ENCODE measurements at places on chromosomes 12 and 14. TPM values are rescaled to one million over a fixed set of nuclear protein-coding genes. Genes with fewer than 3 reads are reported as not detected.
A peak's percentile ranks its signal among the peaks of the same experiment; 100 is the strongest.

The KLRG1 gene
- total RNA-seq, result 4.3 TPM

The GLT8D2 gene
- 0.40 TPM for total RNA-seq

GRCh38 chr14:94213021-94213420, 38.9 kb downstream of the PPP4R4 start:
- H3K27me3 ChIP-seq, result peaks cover 7% of the 10 kb centered on the region
- H3K36me3 ChIP-seq, result no peaks in the 10 kb centered on the region
- no peak overlapping the region for H3K27ac ChIP-seq
- no peaks in the 10 kb centered on the region for H3K4me1 ChIP-seq
- no peak for DNase-seq

GRCh38 chr12:106583242-106584103, 669 bp downstream of the RFX4 start:
- H3K27ac ChIP-seq, result peak overlapping the region; percentile 18
- H3K27me3 ChIP-seq, result peaks cover 93% of the 10 kb centered on the region
- no peaks in the 10 kb centered on the region for H3K36me3 ChIP-seq
- H3K4me1 ChIP-seq, result peaks cover 28% of the 10 kb centered on the region

DNA sequence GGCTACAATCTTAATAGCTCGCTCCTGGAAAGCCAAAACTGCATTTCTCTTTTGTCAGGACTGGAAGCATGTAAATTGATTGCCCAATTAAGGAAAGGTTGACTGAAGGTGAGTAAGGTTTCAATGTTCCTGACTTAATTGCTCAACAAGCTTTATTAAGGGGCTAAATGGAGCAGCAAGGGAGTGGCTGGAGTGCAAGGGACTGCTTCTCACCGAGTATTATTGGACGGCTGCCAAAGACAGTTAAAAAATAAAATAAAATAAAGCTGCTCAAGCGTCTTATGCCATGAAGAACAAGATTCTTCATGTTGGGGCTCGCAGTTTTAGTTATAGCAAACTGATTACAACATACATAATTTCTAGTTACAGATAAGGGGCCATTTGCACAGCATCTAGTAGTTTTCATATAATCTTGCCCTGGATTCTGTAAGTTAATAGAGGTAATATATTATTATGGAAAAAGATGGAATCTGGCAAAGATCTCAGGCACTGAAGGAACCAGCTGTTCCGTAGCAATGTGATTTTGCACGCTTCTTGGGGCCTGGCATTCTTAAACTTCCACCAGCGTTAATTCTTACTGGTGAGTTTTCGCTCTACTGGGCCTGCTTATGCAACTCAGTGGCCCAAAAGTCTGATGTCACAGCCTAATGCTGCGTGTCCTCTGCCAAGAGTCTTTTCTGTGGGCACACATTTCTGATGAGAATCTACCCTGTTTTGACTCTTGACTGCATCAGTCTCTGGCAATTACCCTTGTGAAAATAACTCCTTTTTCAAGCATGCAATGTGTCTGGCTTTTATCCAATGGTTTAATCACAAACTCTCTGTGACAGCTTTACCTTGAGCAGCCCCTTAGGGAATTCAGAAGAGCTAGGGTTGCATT, 108.5 kb downstream of the SLC38A1 start:
- H3K27ac ChIP-seq, result no peak overlapping the region
- DNase-seq, result no peak
- H3K4me3 ChIP-seq, result no peak overlapping the region

- H3K4me1 ChIP-seq, result no peaks in the 10 kb centered on the region
- no peak overlapping the region for H3K27ac ChIP-seq
- DNase-seq, result no peak
- H3K27me3 ChIP-seq, result peaks cover 21% of the 10 kb centered on the region
- H3K36me3 ChIP-seq, result no peaks in the 10 kb centered on the region
Observed at GRCh38 chr12:15721316-15722115, 67.7 kb downstream of the EPS8 start.

The RGS6 gene
- total RNA-seq, result 3.1 TPM

All from activated CD8-positive, alpha-beta memory T cell treated with anti-CD3 and anti-CD28 coated beads, Interleukin-2, amount 10 ng/mL, durations not matched to agents 7 days and 5 days (primary cell).